Activated CD4-positive, alpha-beta T cell treated with anti-CD3 and anti-CD28 coated beads, Interleukin-2, amount 50 U/mL, for 24 hours (primary cell): ENCODE measurements at places on chromosomes 3 and 15.

- DNase-seq = no peak
Measured at GRCh38 chr3:133675631-133676335, 14.0 kb upstream of the TOPBP1 start.

DNA sequence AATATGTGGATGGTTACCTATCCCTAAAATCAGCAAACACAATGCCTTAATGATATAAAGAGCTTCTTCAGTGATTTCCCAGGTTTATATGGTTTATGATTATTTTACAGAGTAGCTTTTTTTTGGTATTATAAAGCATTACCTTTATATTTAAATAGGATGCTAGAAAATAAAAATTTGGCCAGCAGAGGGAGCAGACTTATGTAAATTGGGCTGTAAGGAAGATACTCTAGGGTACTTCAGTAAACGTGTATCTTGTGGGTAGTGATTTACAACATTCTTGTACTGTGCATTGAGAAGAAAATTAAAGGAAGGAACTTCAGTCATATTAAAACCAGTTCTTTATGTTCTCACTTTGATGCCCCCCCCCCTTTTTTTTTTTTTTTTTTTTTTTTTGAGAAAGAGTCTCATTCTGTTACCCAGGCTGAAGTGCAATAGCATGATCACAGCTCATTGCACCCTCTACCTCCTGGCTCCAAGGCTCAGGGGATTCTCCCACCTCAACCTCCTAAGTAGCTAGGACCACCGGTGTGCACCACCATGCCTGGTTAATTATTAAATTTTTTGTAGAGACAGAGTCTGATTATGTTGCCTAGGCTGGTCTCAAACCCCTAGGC is 167.9 kb downstream of the BBX start:
- DNase-seq = peak; percentile 11

DNA sequence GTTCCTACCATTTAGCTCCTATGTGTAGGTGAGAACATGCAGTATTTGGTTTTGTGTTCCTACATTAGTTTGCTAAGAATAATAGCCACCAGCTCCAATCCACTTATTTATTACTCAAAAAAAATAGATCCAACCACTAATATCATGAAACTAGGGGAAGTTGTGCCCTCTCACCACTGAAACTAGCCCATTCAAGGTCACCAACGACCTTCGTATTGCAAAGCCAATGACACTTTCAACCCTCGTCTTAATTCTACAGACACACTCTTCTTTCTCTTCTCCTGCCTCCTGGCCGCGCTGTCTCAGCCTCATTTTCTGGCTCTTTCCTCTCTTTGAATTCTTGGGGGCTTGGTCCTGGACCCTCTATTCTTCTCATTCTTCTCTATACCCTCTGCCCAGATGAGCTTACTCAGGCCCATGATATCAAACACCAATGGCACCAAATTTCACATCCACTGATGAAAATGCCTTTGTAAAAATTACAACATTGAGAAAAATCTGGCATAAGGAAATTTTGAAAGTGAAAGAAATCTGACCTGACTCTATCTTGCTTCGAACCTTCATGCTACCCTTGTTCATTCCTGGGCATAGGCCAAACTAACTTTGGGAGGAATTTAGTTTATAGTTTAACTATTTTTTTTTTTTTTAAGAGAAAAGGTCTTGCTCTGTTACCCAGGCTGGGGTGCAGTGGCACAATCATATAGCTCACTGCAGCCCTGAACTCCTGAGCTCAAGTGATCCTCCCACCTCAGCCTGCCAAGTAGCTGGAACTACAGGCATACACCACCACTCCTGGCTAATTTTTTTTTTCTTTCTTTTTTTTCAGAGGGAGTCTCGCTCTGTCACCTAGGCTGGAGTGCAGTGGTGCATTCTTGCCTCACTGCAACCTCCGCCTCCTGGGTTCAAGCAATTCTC is 25.4 kb upstream of the LIMD1 start:
- DNase-seq = no peak

- DNase-seq = no peak
Measured at GRCh38 chr3:61897848-61898247, 336.5 kb downstream of the PTPRG start.

- DNase-seq = no peak
Measured at GRCh38 chr15:31264559-31265089, 62.0 kb upstream of the KLF13 start.

GRCh38 chr3:127663151-127663550 is 9.6 kb upstream of the ABTB1 start:
- no peak for DNase-seq

GRCh38 chr15:68375191-68375631 is 56.8 kb downstream of the ITGA11 start:
- DNase-seq = no peak

- DNase-seq = no peak
Measured at GRCh38 chr3:142596726-142597088, 514 bp downstream of the PLS1 start.

- no peak for DNase-seq
Measured at GRCh38 chr3:141777957-141778813, 15.0 kb downstream of the GRK7 start.

DNA sequence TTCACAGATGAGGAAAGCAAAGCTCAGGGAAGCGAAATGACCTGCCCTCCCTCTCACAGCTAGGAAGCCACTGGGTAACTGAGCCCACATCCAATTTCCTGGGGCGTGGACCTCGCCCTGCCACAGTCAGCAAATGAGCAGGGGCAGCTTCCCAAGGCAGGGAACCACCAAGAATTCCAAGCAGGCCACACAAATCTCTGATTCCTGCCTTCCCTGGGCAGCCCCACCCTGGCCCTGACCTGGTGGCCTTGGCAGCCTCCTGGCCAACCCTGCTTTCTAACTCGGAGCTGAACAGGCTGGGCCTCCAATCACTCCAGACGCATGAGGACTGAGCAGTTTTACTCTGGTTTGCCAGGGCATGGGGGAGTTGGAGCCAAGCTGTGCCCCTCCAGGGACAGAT is 203.7 kb upstream of the TLE3 start:
- no peak for DNase-seq

- no peak for DNase-seq
Measured at GRCh38 chr3:49279376-49279775, 2.3 kb upstream of the C3orf62 start.

DNA sequence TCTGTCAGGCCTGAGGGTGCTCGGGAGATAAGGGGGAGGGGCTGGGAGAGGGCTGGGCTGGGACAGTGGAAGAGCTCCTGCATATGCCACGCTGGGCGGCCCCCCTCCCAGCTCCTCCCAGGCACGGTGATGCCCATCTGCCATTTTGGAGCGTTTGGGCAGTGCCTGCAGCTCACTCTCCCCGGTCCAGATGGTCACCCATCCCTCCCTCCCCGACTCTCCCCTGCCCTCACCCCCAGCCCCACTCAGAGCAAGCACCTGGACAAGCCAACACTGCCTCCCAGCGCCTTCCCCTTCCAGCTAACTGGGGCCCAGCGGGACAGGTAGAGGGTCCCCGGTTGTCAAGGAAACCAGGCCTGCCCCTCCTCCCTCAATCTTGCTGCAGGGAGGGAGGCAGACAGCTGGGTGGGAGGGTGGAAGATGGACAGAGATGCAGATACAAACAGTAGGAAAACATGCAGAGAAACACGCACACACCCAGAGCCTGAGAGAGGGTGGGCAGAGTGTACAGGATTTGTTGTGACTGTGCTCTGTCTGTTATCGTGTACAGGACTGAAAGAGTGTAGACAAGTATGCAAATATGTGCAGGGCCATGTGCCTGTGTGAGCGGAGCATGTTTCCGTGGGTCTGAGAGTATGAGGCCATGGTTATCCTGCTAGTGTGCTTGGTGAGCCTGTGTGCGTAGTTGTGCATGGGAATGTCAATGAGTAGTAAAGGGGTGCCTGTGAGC is 17.5 kb upstream of the CORO2B start:
- DNase-seq = no peak

GRCh38 chr3:4753073-4753691 is 226.1 kb upstream of the BHLHE40 start:
- no peak for DNase-seq

- DNase-seq = no peak
Measured at GRCh38 chr3:165195241-165195639, 944 bp downstream of the SLITRK3 start.

DNA sequence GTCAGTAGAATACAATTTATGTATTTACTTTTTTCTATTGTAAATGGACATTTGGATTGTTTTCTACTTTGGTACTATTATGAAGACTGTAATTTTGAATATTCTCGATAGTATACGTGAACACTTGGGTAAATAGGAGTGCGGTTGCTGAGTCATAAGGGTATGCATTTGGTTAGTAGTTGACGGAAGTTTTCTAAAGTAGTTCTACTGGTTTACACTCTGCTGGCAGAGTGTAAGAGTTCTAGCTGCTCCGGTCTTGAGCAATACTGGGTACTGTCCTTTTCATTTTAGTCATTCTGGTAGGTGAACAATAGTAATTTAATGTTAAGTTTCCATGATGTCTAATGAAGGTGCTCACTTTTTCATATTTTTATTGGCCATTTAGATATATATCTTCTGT is 70.0 kb downstream of the MEF2A start:
- no peak for DNase-seq

DNA sequence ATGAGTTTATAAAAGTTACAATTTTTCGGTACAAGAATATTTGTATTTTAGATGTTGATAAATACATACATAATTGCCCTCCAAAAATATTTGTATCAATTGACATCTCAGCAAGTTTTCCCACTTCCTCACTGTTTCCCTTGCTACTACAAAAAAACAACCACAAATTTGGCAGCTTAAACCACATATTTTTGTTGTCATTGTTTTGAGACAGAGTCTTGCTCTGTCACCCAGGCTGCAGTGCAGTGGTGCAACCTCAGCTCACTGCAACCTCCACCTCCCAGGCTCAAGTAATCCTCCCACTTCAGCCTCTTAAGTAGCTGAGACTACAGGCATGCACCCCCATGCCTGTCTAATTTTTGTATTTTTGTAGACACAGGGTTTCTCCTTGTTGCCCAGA is 162.8 kb upstream of the RARB start:
- no peak for DNase-seq

DNA sequence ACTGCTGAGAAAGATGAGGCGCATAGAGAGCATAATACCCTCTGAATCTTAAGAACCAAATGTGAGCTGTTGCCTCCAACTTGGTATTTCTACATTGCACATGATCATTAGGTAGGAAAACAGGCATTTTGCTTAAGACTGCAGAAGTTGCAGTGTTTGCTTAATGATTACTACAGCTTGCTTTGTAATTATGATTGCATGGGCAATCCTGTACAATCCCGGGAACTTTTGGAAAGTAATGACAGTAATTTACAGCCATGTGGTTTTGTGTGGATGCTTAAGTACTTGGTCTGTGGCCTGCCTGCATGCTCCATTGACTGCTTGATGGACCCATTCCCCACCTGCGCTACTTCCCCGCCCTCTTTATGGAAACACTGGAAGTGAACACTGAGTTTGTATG is 301.1 kb downstream of the DIPK2A start:
- DNase-seq = no peak

- no peak for DNase-seq
Measured at GRCh38 chr15:60582370-60583036, 103.6 kb upstream of the ICE2 start.
